ENCODE measurements at places on chromosomes 5 and 9.

DNA sequence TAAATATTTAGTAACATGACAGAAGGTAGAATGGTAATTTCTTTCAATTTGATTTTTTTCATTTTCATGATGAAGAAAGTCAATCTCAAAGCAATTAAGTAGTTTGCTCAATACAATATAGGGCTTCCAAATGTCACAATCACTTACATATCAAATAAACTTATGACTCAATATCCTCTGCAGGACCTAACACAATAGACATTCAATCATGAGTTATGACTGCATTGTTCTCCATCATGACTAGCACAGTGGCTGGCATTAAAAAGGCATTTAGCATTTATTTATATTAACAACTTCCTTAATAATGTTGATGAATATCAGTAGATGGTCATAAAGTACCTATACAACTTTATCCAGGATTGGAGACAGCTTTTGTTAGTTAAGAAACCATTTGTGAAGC lies 1499.6 kb downstream of the EFNA5 start:
- no peak for DNase-seq

- DNase-seq = peak; percentile 23
Observed at GRCh38 chr5:168874713-168875380, 295.7 kb upstream of the PANK3 start.

DNA sequence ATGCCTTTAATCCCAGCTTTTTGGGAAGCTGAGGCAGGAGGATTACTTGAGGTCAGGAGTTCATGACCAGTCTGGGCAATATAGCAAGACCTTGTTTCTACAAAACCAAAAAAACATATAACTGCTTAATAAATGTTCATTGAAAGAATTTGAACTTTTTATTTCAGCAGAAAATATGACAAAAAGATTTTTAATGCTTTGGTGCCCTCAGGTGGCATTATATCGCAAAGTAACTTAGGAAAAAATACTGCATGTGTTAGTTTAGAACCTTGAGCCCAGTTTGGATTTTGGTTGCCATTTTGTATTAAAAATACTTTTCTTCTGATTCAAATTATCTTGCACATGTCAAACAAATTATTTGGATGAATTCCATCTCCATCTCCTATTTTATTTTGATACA lies 103.2 kb downstream of the GPBP1 start:
- DNase-seq = peak; percentile 49

DNA sequence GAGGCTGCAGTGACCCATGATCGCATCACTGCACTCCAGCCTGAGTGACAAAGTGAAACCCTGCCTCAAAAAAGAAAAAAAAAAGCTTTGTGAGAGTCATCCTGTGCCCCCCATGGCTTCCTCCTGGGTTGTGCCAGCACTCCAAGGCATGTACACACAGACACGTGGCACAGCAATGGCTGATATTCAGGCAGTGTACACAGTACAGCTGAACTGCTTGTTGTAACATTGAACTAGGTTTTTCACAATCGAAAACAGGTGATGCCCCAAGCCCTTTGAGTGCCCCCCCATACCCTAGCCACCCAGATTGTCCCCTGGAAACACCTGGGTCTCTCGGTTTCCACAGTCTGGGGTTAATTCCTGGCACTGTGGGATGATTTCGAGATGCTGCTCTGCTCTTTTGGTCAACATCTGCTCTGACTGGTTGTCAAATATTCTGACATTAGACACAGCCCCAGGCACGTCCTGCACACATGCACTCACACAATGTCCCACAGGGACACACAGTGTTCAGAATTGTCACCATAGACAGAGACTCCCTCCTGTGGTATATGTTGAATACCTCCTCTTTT lies 9.2 kb downstream of the SPINK4 start:
- no peak for DNase-seq

DNA sequence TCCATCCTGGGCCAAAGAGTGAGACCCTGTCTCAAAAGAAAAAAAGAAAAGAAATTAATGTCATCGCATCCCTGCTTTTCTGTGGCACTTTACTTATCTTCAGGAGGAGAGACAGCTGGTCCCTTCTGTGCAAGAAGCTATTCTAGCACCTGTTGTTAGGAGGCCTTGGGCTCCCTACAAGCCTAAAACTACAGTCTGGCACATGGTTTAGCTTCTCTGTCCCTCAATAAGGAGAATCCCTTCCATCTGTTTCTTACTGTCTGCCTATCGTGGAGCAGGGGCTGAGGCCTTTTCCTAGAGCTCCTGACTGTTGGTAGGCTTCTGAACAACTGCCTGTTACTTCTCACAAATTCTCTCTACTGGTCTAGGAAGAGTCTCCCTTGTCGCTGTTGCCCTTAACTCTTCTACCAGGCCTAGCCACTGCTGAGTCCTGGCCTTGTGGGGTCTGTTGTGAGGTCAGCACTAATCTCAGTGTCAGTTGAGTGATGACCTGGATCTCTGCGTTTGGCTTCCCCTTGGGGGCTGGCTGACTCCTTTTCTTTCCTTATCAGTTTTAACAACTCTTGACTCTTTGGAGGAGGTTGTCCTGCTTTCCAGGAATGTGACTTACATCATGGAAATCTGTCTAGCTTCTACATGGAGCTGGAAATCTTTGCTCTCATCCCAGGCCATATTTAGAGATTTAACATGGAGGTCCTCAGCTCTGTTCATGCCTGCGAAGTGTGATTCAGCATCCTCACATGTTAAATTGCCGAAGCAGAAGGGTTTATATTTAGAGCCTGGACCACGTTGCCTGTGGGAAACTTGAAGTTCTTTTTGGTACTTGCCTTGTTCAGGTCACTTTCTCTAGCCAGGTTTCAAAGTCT lies 5.7 kb upstream of the GARNL3 start:
- DNase-seq = no peak

DNA sequence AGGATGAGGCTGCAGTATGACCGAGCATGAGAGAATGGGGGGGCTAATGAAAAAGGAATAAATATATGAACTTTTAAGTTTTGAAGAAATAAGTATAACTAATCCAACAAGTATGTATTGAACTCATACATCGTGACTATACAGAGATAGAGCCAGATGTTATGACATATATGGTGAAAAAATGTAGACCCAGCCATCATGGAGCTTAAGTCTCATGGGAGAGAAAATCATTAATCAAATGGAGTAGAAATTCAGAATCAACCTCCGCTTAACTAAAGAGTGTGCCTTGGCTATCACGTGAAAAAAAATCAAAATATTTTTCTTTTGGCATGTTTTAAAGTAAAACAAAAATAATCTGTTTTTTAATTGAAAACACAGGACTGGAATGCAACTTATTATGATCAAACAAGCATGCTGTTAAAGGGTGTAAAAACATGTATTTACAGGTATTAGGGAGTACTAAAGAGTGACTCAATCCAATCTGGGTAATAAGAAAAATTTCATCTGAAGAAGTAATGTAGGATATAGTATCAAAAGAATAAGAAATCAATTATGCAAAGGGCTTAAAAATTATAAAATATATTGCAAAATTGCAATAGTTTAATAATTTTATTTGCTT lies 868.5 kb upstream of the NUDT12 start:
- no peak for DNase-seq

- DNase-seq = no peak
Observed at GRCh38 chr9:2229109-2229721, 214.1 kb downstream of the SMARCA2 start.
